GM19239 (cell line): ENCODE measurements at places on chromosomes 7 and 10.
A peak's percentile ranks its signal among the peaks of the same experiment; 100 is the strongest.

GRCh38 chr7:111796671-111797070, 234.4 kb upstream of the IMMP2L start:
- no peak for DNase-seq

GRCh38 chr7:44145969-44146911, 5.1 kb upstream of the MYL7 start:
- peak; percentile 74 for DNase-seq

GRCh38 chr10:101995451-101996063, 60.4 kb downstream of the ARMH3 start:
- DNase-seq, result no peak

GRCh38 chr7:47375121-47375938, 206.6 kb downstream of the TNS3 start:
- no peak for DNase-seq

GRCh38 chr10:82982110-82982608, 1107.2 kb downstream of the NRG3 start:
- no peak for DNase-seq
